ENCODE measurements at places on chromosomes 7 and 10.

GRCh38 chr7:67525588-67525987 is 529.0 kb downstream of the TYW1 start:
- no peak for DNase-seq

DNA sequence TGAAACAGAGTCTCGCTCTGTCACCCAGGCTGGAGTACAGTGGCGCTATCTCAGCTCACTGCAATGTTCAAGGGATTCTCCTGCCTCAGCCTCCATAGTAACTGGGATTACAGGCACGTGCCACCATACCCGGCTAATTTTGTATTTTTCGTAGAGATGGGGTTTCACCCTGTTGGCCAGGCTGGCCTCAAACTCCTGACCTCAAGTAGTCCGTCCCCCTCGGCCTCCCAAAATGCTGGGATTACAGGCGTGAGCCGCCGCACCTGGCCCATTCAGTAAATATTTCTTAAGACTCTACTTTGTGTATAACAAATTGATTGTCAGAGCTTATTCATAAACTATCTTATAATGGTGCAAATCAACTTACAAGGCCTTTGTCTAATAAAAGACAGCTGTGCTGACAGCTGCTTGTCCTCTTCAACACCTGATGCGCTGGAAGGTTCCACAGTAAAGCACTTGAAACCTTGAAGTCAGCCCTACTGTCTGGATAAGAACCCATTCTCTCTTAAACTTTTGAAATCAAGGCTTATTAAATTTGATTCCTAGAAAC is 14.7 kb downstream of the ECHDC3 start:
- DNase-seq, result no peak

DNA sequence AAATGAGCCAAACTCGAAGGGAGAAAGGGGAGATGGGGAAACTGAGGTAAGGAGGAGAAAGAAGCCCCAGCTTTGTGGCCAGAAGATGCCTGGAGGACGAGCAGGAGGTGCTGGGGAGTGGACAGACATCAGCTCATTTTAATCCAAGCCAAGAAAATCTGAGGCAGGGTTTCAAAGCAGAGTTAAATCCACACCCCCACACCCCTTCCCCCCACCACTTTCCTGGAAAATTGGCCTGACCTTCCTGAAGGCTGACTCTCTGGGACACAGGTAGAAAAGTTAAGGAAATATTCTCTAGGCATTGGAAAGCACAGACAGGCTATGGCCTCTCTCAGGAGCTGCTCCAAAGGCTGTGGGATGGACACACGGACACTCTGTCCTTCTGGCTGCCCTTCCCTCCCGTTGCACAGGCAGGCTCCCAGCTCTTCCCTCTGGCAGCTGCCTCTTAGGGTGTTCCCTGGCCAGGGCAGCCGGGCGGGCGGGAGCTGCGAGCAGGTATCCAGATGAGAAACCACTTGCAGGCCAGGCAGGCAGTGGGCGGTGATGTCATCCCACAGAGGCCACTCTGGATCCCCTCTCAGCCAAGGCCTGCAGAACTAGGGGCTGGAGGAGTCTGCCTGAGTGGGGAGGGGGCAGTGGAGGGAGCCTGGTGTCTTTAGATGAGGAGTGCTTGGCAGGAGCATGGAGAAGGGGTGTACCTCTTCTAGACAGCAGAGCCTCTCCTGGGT is 171.8 kb downstream of the NEURL1 start:
- DNase-seq, result no peak

GRCh38 chr7:111026343-111026742 is 64.6 kb upstream of the LRRN3 start:
- DNase-seq, result no peak

- DNase-seq, result peak; percentile 65
Measured at GRCh38 chr7:140696680-140697446, at the start of gene NDUFB2. Gene NDUFB2 (plus strand): TSS chr7:140696708. CDS start chr7:140696745, 37 bp downstream.

DNA sequence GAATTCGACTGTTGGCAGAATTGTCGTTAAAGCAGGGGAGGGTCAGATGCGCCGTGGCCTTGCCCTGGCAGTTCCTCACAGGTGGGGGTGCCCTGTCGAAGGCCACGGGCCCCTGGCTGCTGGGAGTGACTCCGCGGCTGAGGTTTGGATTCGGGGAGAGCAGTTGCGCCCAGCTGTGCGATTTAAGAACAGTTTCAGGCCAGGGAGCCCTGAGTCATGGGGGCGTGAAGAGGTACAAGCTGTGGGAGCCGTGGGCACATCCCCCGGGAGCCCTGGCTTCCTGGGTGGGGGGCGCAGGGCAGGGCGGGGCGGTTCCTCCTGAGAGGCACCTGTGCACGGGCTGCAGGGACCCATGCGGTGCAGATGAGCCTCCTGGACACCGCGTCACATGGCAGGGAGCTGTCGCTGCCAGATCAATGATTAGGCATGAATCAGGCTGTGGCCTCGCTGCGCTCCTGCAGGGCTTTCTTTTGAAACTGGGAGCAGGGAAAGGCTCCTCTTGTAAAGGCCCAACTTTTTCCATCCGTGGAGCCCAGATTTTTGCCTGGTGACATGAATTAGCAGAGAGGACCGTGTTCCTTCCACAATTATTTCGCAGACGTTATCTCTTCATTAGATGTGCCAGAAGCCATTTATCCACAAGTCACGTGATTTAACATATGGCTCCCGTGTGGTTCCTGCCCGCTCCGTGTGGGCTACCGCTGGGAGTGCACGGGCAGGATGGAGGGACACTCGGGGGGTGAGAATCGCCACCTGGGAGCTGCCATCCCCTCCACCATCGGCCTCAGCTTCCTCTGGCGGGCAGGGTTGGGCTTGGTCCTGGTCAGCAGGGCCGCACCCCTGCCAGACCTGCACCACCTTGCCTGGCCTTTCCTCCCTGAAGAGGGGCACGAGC is 918 bp downstream of the PWWP2B start:
- peak; percentile 23 for DNase-seq

- no peak for DNase-seq
Measured at GRCh38 chr7:100685631-100686145, 8.4 kb downstream of the GIGYF1 start.

DNA sequence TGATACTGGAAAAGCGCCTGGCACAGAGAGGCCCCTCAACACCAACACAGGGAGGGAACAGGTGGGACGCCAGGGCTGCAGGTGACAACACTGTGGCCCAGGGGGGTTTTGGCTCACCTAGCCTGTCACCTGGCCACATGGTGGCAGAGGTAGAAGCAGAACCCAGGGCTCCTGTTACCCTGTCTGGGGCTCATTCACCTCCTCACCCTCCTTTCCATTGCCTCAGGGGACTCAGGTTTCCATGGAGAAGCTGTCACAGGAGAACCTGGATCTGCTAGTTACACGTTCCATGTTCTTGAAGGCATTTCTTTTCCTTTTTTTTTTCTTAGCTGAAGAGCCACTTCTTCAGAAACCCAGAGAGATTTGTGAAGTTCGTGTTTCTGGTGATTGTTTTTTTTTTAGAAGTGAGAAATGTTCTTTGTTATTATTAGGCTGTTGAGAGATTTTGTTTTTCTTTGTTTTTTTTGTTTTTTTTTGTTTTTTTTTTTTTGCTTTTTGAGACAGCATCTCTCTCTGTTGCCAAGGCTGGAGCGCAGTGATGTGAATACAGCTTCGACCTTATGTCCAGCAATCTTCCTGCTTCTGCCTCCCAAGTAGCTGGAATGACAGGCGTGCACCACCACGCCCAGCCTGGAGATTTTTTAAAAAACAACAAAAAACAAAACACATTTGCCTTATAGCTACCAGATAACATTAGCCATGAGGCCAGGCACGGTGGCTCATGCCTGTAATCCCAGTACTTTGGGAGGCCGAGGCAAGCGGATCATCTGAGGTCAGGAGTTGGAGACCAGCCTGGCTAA is 16.0 kb downstream of the DENND2A start:
- DNase-seq, result no peak

DNA sequence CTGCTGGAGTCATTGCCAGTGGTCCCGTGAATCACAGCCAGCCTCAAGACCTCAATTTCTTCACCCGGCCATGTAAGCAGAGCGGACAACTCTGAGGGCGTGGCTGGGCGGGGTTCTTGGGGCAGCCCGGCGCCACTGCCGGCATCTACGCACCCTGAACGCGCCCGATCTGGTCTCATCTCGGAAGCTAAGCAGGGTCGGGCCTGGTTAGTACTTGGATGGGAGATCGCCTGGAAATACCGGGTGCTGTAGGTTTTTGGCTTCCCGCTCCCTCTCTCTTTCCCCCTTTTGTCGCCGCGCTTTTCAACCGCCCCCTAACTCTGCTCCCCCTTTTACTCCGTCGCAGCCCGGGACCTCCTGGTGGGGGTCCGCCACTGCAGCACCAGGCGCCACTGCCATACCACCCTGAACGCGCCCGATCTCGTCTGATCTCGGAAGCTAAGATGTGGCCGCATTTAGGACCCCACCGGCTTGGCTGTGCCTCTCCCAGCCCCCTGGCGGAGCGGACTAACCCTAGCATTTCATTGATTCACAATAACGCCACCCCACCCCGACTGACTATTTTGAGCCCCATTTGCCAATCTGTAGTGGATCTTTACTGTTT is 25.3 kb downstream of the GARIN1A start:
- DNase-seq, result peak; percentile 13

DNA sequence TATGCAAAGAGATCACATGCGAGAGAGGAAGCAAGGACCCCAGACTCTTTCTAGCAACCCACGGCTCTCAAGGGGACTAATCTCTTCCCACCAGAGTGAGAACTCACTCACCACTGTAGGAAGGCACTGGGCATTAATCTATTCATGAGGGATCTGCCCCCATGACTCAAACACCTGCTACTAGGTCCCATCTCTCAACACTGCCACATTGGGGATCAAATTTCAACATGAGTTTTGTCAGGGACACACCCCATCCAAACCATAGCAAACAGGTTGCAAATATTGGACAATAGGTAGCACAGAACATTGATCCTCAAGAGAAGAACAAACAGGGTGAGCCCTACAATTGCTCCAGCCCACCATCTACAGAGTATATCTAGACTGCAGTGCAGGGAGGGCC is 740.6 kb downstream of the LRMDA start:
- DNase-seq, result no peak

- peak; percentile 57 for DNase-seq
Measured at GRCh38 chr10:119313644-119314043, 106.3 kb downstream of the GRK5 start.

- no peak for DNase-seq
Measured at GRCh38 chr10:79060641-79061255, 8.0 kb upstream of the ZMIZ1 start.

DNA sequence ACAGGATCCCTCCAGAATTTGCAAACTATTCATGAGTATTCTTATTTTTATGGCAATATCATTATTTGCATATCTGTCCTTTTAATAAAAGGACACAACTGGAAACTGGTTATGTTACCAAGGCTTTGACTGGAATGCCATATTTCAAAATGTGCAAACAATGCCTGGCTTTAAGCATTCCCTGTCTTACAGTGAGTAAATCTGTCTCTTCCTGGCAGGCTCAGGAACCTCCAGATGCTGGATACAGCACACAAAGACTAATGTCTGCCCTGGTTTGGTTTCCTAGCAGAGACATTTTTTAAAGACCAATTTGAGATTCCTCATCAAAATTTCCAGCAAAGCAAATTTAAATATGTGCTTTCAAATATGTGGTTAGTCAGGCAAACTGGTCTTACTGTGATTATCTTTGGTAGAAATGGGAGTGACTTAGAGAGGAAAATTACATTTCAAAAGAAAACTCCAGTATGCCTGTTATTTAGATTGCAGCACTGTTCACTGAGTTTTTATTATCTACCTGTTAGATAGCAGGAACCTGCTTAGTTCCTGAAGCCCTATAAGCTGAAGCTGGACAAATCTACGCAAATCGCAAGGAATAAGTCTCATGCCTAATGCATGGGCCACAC is 31.3 kb downstream of the RNF216 start:
- DNase-seq, result no peak

GRCh38 chr10:117444497-117445040 is 69.3 kb upstream of the PDZD8 start:
- no peak for DNase-seq

Measured in CD4-positive, alpha-beta T cell treated with Interleukin-4 for 4 hours (primary cell).